RWPE1 (cell line): ENCODE measurements at places on chromosomes 7 and 10.

GRCh38 chr10:110200503-110200902, 6.9 kb upstream of the MXI1 start:
- DNase-seq, result no peak

- DNase-seq, result no peak
Observed at GRCh38 chr7:152924238-152924637, 164.7 kb downstream of the ACTR3B start.

DNA sequence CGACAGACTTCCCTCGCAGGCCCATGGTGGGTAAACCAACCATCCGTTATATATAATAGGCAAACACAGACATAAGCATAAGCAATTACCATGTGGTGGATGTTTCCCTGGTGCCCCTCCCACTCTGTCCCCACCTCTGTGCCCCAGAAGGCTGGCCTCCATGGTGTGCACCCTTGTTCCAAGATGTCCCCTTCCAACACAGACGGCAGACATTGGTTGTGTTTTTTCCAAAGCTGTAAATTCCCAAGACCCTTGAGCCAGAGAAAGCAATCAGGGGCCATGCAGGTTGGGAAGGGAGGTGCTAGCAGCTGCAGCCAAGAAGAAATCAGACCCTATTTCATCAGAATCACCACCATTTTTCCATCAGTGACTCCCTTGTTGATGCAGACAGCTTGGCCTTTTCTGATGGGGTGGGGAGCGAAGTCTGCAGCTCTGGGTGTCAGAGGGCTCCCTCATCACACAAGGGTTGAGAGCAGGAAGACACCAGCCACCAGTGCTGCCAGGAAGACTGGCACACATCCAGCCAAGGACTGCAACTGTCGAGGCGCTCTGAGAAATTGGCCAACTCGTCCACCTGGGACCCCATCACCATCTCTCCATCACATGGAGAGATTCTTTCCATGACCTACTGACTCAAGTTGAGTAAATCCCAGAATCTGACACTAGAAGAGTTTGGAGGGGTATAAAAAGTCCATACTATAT, 86.8 kb upstream of the CHST15 start:
- DNase-seq, result no peak

- DNase-seq, result no peak
Observed at GRCh38 chr7:153193144-153193595, 433.6 kb downstream of the ACTR3B start.

- DNase-seq, result no peak
Observed at GRCh38 chr7:141652691-141653090, 49.3 kb downstream of the DENND11 start.

GRCh38 chr7:71718563-71718962, 586.6 kb downstream of the GALNT17 start:
- no peak for DNase-seq

GRCh38 chr7:24133691-24134090, 150.3 kb upstream of the NPY start:
- no peak for DNase-seq

- no peak for DNase-seq
Observed at GRCh38 chr10:131850383-131850870, 50.4 kb upstream of the PPP2R2D start.

DNA sequence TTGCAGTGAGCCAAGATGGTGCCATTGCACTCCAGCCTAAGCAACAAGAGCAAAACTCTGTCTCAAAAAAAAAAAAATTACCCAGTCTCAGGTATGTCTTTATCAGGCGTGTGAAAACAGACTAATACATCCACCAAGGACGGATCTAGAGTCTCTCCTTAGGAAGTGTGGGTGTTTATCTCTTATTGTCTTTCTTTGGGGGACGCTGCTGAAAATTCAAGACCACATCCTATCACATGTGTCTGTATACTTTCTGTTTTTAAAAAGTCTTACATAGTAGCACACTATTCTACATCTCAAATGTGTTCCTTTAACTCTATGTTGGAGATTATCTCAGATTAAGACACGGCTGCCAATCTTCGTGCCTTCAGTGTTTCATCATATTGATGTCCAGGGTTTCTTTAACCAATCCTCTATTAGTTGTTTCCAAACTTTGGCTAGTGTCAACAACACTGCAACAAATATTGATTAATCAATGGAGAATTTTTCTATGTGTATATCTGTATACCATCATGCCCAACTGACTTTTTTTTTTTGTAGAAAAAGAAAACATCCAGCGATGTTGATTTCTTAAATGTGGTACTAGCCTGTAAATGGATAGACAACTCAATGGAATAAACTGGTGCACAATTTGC, 92.3 kb upstream of the KDM7A start:
- no peak for DNase-seq

- no peak for DNase-seq
Observed at GRCh38 chr7:70383066-70383782, 748.7 kb upstream of the GALNT17 start.

DNA sequence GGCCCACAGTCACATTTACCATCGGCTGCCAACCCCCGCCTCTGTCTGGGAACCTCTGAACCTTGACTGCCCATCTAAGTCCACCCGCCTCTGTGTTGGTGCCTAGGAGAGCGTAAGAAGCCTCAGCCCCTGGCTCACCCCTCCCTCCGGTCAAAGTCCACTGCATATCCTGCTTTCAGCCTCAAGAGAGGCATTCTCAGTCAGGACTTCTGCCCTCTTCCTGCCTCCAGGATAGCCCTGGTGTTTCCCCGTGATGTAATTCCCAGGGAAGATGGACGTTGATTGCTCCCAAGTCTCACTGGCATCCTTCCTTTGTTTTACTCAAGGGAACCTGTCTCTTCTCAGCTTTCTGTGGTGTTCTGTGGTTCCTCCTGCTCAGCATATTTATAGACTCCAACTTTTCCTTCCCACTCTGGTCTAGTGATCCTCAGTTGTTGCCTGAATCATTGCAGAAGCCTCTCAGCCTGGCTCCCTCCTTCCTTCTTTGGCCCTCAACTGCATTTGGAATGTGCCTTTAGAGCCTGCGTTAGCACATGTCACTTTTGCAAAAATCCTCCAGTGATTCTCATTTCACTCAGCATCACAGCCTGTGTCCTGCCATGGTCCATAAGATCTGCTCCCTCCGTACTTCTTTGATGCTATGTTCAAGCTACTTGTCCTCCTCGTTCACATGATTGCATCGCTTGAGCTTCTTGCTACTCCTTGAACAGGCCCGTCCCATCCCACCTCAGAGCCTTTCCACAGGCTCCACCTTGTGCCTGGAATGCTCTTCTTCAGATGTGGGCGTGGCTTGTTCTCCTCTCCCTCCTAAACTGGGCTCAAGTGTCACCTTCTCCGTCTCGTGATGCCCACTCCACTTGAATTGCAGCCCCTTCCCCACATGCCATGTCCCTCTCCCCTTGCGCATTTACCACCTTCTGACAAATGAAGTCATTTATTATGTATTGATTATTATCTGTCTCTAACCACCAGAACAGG, 124.2 kb downstream of the PLPP4 start:
- no peak for DNase-seq

GRCh38 chr10:18202680-18203460, 62.6 kb downstream of the CACNB2 start:
- DNase-seq, result no peak

DNA sequence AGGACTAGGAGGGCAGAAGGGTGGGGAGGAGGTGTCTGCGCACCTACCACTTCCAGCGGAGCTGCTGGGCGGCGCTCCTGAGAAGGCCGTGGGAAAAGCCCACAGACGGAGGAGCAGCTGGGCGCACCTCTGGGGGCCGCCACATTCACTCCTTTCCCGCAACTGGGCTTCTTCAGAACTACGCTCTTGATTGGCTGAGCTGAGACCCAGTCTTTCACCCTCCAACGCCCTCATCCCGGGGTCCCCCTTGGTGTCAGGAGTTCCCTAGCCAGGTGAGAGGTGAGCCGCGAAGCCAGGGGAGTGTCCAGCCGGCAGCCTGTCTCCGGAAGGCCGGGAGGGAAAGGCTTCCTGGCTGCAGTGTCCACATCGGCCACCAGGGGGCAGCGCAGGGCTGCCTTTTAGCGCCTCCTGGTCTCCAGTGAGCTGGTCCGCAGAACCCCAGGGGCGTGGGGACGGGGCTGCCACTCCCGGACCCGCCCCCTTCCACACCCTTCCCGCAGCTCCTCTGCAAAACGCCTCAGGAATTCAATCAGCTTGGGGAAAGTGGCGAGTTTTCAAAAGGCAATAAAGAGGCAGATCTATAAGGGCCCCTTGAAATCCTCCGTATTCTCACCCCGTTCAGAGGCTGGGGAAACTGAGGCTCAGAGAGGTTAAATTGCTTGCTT, 98.8 kb downstream of the CHST15 start:
- peak; percentile 96 for DNase-seq

DNA sequence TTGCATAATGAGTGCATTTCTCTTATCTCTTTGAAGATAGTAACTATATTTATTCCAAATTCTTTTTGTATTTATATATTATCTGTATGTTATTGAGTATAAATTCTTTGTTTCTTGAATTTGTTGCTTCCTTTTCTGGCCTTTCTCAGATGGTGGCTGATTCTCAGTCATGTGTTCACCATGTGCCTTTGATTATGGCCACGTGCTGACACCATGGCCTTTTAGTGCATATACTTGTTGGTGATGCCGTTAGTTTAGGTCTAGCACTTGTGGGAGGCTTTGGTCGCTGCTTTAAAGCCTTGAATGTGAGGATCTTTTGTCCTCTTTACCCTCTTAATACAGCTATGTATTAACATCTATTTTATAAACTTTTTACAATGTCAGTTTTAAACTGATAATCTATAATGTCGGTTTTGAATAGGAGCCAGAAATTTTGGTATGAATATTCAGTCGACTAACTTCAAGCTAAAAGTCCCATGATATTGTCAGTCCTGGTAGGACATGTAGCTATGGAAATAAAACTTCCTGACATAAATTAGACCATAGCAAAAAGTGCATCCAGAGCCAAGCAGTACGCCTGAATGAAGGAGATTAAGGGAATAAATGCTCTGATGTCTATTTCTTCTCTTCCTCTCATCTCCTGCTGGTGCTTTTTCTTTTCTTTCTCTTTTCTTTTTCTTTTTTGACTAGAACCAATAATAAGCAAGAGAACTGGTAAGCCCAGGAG, 130.3 kb downstream of the GNAI1 start:
- DNase-seq, result no peak

DNA sequence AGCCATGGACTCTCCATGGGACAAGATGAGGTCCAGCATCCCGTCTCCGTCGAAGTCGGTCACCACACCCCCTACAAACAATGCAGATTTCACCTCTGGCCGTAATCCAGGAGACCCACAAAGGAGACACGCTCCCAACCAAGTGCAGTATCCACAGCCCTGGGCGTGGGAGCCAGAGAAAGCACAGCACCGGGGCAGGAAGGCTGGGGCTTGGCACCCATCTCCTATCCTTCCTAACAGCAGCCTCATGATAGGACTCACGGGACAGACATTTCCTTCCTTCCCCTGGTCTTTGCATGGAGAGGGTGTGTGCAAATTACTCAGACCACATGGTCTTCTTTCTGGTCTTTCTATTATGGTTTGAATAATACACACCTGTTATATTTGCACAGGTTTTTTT, 46.3 kb downstream of the GOLGA7B start:
- no peak for DNase-seq

GRCh38 chr7:96727534-96728088, 18.0 kb upstream of the SEM1 start:
- DNase-seq, result no peak

DNA sequence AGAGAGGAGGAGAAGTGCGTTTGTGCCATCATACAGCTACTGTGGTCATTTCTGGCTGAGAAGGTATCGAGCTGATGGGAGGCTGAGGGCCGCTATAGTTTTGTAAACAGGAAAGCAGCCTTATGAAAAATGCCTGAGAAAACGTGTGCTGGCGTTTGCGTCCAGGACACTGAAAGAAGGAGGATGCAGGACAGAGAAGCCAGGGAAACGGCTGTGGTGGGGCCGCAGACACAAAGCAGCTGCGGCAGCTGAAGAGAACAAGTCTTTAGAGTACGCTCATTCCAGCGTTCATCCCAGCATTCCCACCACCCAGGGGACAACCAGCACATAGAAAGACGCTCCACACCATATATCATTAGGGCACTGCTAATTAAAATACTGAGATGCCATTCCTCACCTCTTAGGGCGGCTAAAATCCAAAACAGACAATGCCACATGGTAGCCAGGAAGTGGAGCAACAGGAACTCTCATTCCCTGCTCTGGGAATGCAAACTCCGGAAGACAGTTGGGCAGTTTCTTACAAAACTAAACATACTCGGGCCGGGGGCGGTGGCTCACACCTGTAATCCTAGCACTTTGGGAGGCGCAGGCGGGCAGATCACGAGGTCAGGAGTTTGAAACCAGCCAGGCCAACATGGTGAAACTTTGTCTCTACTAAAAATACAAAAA, 18.4 kb downstream of the GNA12 start:
- no peak for DNase-seq

- DNase-seq, result no peak
Observed at GRCh38 chr10:95635319-95635733, 21.2 kb downstream of the ALDH18A1 start.

- no peak for DNase-seq
Observed at GRCh38 chr7:36711256-36711655, 13.0 kb downstream of the AOAH start.

DNA sequence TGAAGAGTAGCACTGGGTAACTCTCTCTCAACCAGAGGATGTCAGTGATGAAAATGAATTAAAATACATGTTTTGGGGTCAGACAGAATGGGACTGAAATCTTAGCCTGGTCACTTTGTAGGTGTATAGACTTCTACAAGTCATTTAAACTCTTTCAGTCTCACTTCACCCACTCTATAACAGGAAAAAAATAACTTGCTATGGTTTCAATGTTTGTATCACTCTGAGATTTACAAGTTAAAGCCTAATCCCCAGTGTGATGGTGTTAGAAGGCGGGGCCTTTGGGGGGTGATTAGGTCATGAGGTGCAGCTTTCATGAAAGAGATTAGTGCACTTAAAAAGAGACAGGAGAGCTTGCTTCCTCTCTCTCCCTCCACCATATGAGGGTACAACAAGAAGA, 134.8 kb downstream of the INHBA start:
- no peak for DNase-seq

DNA sequence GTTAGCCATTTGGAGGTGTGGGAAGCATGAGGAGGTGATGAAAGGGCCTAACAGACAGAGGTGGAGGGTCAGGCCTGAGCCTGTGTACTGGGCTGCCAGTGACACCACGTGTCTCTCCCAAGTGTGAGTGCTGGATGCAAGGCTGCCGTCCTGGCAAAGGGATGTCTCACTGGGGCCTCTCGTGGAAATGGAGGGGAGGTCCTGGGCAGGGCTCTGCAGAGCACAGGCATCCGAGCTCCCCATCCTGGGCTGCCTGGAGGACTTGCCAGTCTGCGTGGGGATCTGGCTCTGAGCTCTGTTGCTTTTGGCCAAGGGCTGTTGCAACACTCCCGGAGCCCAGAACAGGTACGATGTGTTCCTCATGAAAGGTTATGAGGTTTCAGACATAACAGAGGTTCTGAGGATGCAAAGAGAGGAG, 77.3 kb downstream of the GRK5 start:
- no peak for DNase-seq

- no peak for DNase-seq
Observed at GRCh38 chr7:157497744-157498651, 161.2 kb downstream of the DNAJB6 start.

DNA sequence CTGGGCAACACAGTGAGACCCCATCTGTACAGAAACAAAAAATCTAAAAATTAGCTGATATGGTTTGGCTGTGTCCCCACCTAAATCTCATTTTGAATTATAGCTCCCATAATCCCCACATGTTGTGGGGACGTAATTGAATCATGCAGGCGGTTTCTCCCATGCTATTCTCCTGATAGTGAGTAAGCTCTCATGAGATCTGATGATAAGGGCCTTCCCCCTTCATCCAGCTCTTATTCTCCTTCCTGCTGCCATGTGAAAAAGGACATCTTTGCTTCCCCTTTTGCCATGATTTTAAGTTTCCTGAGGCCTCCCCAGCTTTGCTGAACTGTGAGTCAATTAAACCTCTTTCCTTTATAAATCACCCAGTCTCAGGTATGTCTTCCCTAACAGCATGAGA, 136.5 kb downstream of the SFMBT2 start:
- no peak for DNase-seq

GRCh38 chr10:4069491-4069890, 284.5 kb upstream of the KLF6 start:
- no peak for DNase-seq
